ENCODE measurements at places on chromosomes 7 and 10. TPM values are rescaled to one million over a fixed set of nuclear protein-coding genes. Genes with fewer than 3 reads are reported as not detected.
A peak's percentile ranks its signal among the peaks of the same experiment; 100 is the strongest.

PON3 gene
- not detected for total RNA-seq

GRCh38 chr10:112260831-112261230 is 22.4 kb upstream of the TECTB start:
- DNase-seq: no peak

IKZF1 gene
- 213 TPM for total RNA-seq

PCDH15 gene
- not detected for total RNA-seq

DNA sequence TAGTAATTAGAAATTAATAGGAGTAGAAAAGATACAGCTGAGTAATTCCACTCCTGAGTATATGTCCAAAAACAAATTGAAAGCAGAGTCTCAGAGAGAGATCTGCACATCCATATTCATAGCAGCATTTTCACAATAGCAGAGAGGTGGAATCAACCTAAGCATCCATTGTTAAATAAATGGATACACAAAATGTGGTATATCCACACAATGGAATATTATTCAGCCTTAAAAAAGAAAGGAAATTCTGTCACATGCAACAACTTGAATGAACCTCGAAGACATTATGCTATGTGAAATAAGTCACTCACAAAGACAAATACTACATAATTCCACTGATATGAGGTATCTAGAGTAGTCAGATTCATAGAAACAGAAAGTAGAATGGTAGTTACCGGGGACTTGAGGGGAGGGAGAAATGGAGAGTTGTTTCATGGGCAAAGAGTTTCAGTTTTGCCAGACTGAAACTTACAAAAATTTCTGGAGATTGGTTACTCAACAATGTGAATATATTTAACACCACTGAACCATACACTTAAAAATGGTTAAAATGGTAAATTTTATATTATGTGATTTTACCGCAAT is 18.4 kb downstream of the VTI1A start:
- no peak for DNase-seq

MACC1 gene
- total RNA-seq: 0.05 TPM

DNA sequence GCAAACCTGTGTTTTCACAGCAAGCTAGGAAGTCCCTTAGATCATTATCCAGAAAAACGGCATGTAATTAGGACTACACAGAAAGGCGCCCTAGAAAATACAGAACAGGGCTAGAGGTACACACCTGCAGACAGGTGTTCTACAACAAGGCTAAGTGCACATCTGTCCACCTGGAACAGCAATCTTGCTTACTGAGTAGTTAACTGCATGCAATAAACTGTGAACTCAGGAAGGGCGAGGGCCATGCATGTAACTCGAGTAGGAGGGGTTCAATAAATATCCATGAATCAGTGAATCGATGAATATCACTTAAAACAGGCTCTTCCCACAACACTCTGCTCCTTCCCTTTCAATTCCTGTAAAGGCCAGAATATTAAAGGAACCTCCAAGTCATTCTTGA is 22.0 kb downstream of the FAM171A1 start:
- DNase-seq: no peak

PNLIPRP1 gene
- total RNA-seq: not detected

- peak; percentile 64 for DNase-seq
These were observed 24.7 kb downstream of the AOC1 start for GRCh38 chr7:150876817-150877526.

ASAH2B gene
- 4.6 TPM for total RNA-seq

DNA sequence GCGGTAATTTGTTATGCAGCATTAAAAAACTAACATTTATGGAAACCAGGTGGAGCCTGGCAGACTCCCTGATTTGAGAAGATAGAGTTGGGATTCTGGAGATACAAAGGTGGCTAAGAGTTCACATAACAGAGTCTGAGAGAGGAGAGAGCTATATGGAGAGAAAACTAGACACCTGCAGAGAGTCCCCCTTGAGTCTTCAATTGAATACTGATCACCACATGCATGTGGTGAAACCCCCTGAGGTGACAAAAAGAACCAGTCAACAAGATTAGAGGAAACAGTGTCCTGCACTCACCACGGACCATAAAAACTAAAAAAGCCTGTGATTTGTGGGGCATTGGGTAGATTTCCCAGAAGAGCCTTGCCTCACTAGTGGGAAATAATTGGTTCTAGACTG is 10.1 kb downstream of the GIMAP2 start:
- no peak for DNase-seq

HGF gene
- not detected for total RNA-seq

CLDN4 gene
- 0.10 TPM for total RNA-seq

DNA sequence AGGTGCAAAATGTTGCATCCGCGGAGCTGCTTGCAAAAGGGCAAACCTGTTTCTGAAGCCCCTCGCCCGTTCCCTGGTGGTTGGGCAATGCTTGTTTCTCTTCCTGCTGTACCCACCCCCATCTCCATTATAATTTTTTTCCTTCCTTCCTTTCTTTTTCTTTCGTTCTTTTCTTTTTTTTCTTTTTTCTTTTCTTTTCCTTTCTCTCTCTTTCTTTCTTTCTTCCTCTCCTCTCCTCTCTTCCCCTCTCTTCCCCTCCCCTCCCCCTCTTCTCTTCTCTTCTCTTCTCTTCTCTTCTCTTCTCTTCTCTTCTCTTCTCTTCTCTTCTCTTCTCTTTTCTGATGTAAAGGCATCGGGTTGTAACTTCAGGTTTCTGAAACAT is 278.2 kb downstream of the GATA3 start:
- no peak for DNase-seq

CNTNAP2 gene
- total RNA-seq: 0.14 TPM

ANKRD1 gene
- not detected for total RNA-seq

DNA sequence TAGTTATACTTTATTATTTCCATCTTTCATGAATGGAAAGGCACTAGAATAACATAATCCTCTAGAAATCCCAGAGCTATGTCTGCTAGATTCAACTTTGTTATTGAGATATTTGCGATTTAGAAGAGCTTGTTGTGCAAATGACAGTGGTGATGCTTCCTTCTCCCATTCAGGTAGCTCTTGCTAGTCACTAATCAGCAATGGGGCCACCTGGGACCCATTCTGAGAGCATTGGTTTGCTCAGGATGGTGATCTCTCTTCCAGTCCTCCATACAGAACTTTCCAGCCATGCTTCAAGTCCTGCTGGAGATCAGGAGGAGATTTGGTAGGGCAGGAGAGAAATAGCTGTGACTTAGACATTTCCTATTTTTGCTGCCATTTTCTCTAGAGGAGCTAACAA is 65.8 kb upstream of the WNT16 start:
- DNase-seq: no peak

DNA sequence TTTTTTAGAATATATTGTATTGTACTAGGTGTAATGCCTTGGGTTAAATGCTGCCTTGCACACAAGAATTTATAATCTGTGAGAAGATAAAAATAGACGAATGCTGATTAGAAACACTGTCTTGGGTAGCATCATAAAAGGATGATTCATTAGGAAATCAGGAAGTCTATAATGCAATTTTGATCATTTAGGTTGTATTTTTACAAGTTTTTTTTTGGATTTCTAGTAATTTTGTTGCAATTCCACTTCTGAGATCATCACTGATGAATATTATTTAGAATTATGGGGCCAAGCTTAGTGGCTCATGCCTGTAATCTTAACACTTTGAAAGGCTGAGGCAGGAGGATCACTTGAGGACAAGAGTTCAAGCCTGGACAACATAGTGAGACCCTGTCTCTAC is 29.6 kb downstream of the WBP1L start:
- DNase-seq: no peak

FAM237B gene
- total RNA-seq: not detected

GRCh38 chr10:129253865-129254179 is 213.2 kb upstream of the MGMT start:
- DNase-seq: no peak

DNA sequence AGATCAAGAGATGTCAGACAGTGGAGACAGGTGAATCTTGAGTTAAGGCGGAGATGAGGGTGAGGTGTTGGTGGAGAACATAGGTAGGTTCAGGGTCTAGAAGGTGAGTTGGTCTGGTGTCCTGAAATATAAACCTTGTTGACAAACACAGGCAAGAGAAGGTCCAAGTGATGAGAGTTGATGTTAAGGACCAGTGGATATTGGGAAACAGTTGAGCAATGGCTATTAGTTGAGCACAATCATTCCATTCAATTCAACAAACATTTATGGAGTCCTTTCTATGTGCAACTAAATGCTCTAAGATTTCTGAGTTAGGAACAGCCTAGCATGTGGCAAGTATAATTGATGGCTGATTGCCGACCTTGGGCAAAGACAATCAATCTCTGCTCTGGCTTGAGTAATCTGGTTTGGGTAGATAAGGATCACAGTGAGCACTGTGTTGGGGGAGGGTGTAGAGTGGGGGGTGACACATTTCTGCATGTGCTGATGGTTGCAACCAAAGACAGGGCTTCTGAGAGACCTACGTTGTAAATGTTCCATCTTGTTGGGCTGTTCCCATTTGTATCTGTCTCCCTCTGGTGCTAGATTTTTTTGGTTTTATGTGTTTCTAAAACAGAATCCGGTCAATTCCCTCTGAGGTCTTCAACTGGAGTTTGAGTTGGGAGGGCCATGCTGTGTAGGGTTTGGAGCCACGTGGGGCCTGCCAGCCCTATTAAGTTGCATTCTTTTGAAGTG is 201.1 kb downstream of the BAMBI start:
- DNase-seq: no peak

ENO4 gene
- not detected for total RNA-seq

GRCh38 chr10:86692664-86693063 is 24.4 kb downstream of the LDB3 start:
- no peak for DNase-seq

EGFR gene
- not detected for total RNA-seq

DNA sequence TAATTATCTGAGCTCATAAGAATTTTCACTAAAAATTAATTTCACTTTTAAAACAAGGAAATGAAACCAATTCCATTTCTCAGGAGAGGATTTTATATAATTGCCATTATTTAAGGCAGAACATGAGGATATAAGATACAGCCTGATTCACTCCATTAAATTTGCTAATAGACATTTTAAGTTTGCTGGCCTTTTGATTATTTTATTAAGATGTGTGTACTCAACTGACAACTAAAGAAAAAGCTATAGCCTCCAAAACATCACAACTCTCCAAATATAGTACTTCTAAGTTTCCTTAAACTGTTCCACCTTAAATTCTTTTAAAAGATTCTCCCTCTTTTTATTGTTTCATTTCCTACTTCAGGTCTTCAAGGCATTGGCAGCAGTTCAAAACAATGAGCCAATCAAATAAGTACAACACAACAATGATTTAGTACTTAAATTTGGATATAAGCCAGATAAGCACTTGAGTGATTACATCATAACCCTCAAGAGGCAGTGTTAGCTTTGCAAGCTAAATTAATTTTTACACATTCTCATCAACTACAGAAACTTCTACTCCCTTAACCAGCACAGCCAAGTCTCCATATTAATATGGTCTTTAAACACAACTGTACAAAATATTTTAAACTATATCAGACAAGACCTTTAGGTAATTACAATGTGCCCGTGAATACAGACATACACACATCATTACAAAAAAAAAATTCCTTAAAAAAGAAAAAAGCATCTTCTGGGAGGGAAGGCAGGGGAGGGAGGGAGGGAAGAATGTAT is 121.8 kb downstream of the KMT2C start:
- no peak for DNase-seq

GRCh38 chr10:11993834-11994468 is 48.7 kb downstream of the UPF2 start:
- no peak for DNase-seq

- no peak for DNase-seq
These were observed 39.8 kb upstream of the LANCL2 start for GRCh38 chr7:55325371-55325792.

- peak; percentile 58 for DNase-seq
These were observed 41.7 kb downstream of the FAS start for GRCh38 chr10:89032141-89032891.

AKR1D1 gene
- total RNA-seq: not detected

- DNase-seq: no peak
These were observed 492.5 kb downstream of the ARL4A start for GRCh38 chr7:13179775-13180523.

FGFBP3 gene
- total RNA-seq: 1.2 TPM

SPAG6 gene
- not detected for total RNA-seq

CHPF2 gene
- 21.0 TPM for total RNA-seq

POLR1F gene
- total RNA-seq: 20.3 TPM

GPR37 gene
- not detected for total RNA-seq

GRCh38 chr10:110681023-110681681 is 37.0 kb downstream of the RBM20 start:
- DNase-seq: peak; percentile 51

DNA sequence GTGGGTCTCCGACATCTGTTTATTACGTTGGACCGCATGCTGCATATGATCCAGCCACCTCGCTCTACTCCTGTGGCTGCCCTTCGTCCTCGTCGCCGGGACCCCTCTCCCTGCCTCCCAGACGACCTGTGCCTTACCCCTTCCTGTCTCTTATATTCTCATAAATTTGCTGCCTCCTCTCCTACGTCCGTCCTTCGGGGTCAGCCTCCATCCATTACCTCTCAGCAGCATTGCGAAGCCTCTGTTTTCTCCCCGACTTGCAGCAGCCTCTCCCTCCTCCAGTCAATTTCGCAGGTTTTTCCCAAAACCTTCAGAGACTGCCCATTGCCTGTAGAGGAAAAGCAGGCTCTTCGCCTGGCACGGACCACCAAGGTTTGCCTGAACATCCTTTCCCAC is 39.4 kb upstream of the LEP start:
- DNase-seq: no peak

DNA sequence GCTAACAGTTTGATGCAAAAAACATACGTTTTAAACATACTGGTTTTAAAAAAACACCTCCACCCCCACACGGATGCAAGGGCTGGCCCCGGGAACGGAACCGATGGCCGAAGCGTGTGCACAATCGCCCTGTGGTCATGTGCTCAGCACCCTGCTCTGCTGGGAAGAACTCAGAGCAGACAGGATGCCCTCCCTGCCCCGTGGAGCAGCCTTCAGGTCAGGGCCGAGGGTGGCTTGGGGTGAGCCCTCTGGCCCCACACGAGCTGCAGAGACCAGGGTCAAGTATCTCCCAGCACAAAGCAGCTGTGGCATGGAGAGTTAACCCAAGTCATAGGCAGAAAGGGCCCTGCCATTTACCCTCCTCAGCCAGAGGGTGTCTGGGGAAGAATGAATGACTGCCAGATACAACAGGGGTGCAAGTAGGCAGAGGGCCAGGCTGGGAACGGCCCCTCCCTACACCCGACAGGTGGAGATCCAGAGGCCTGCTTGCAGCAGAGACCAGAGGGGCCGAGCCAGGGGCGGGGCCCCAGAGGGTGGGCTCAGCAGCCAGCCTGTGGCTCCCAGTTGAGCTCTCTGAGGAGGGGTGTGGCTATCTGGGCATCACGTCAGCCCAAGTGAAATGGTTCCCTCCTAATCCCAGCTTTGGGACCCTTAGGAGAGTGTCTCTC is 56.8 kb downstream of the ZRANB1 start:
- no peak for DNase-seq

EBF3 gene
- total RNA-seq: not detected

GRCh38 chr7:135414850-135415439 is 95.0 kb downstream of the CNOT4 start:
- peak; percentile 58 for DNase-seq

- DNase-seq: no peak
These were observed 2.0 kb downstream of the MNX1 start for GRCh38 chr7:157008206-157009169.

GRCh38 chr7:3453398-3453797 is 152.3 kb downstream of the SDK1 start:
- DNase-seq: no peak

- DNase-seq: no peak
These were observed 95.5 kb downstream of the OAT start for GRCh38 chr10:124323111-124323725.

All from activated naive CD4-positive, alpha-beta T cell treated with anti-CD3 and anti-CD28 coated beads for 36 hours (primary cell).